Activated B cell treated with CpG ODN at 0.5 μM for 24 hours (primary cell): ENCODE measurements at places on chromosomes 11 and 22.
A peak's percentile ranks its signal among the peaks of the same experiment; 100 is the strongest.

DNA sequence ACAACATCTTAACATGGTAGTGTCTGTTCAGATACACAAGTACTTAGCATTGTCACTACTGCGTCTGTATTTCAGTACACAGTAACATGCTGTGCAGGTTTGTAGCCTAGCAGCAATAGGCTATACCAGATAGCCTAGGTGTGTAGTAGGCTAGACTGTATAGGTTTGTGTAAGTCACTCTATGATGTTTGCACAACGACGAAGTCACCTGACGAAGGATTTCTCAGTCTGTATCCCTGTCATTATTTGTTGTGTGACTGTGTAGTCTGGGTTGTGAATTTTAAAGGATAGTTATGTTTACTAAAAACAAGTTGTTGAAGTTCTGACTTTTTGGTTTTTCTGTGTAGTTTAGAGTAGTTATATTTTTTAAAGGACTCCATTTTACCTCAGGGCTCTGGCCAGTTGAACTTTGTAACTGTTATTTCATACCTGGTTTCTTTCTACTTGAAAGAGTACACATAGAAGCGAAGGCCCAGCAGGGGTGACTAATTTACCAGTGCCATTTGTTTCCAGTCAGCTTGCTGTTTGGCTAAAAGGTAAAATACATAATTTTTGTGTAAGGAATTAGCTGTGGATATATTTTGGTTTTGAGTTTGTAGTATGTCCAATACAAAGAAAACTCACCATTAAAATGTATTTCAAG, 72.3 kb downstream of the PPP6R3 start:
- peaks cover 72% of the 10 kb centered on the region for H3K36me3 ChIP-seq
- no peak for DNase-seq
- peaks cover 25% of the 10 kb centered on the region for H3K4me1 ChIP-seq
- no peaks in the 10 kb centered on the region for H3K27me3 ChIP-seq
- no peak overlapping the region for H3K27ac ChIP-seq

DNA sequence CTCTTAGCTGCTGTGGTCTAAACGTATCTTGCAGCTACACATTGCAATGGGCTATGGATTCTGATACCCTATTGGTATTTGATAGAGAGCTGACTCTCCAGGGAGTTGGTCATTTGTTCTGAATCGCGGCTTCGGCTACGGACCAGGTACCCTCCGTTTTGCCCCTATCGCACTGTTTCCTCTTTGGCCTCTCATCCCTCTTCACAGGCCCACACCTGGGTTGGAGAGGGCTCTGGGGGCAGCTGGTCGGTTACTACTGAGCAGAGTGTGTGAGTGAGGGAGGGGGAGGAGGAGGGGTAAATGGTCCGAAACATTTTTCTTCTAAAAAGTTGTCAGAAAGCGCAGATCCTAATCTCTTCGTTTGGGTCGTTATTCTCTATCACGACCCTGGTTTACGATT, 48.8 kb upstream of the HSD17B12 start:
- H3K4me3 ChIP-seq = no peak overlapping the region
- H3K4me1 ChIP-seq = no peaks in the 10 kb centered on the region
- peaks cover 40% of the 10 kb centered on the region for H3K27me3 ChIP-seq
- no peak for DNase-seq
- H3K27ac ChIP-seq = no peak overlapping the region
- H3K36me3 ChIP-seq = no peaks in the 10 kb centered on the region

- H3K36me3 ChIP-seq = no peaks in the 10 kb centered on the region
- no peak overlapping the region for H3K27ac ChIP-seq
- H3K27me3 ChIP-seq = no peaks in the 10 kb centered on the region
- no peak overlapping the region for H3K4me3 ChIP-seq
Measured at GRCh38 chr11:3132271-3132781, 32.8 kb downstream of the OSBPL5 start.

DNA sequence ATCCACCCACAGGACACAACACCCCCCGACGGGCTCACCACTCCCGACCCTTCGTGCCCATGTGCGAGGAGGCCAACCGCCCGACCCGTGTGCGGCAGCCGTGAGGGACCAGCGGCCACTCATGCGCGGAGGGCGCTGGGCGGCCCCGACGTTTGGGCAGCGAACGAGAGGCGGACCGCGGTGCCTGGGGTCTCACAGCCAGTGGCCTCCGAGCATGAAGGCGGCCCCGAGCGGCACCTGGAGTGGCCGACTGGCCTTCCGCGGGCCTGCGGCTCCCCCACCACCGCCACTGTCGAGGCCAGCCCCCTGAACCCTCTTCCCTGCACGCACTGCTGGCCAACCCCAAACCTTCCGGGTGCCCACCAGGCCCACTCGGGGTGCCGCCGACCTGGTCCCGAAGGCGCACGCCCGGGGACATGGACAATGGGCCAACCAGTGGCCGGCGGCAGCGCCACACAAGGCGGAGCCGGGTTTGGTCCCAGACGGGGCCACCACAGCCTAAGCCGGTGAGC, 4274.9 kb upstream of the OR11H1 start:
- no peak for DNase-seq
- no peak overlapping the region for H3K4me3 ChIP-seq
- no peak overlapping the region for H3K27ac ChIP-seq
- H3K27me3 ChIP-seq = no peaks in the 10 kb centered on the region
- no peaks in the 10 kb centered on the region for H3K36me3 ChIP-seq
- no peaks in the 10 kb centered on the region for H3K4me1 ChIP-seq

- no peak overlapping the region for H3K27ac ChIP-seq
- H3K27me3 ChIP-seq = peaks cover 20% of the 10 kb centered on the region
- peaks cover 31% of the 10 kb centered on the region for H3K4me1 ChIP-seq
- H3K36me3 ChIP-seq = no peaks in the 10 kb centered on the region
- H3K4me3 ChIP-seq = peak overlapping the region; percentile 74
- DNase-seq = peak; percentile 43
Measured at GRCh38 chr11:279966-280705, 1.9 kb downstream of the NLRP6 start.

GRCh38 chr11:100837311-100837710, 150.2 kb downstream of the ARHGAP42 start:
- H3K4me3 ChIP-seq = no peak overlapping the region
- H3K27ac ChIP-seq = no peak overlapping the region
- no peaks in the 10 kb centered on the region for H3K4me1 ChIP-seq
- no peak for DNase-seq

DNA sequence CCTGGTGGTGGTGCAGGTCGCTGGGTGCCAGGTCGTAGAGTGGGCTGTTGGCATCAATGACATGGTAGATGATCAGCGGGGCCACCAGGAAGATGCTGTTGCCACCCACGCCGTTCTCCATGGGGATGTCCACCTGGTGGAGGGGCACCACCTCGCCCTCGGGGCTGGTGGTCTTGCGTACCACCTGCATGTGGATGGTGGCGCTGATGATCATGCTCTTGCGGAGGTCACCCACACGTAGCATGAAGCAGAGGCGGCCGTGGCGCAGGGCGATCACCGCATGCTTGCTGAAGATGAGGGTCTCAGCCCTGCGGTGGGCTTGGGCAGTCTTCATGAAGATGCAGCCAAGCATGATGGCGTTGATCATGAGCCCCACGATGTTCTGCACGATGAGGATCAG, 1.2 kb downstream of the KCNJ11 start:
- DNase-seq = no peak
- no peak overlapping the region for H3K27ac ChIP-seq
- H3K4me1 ChIP-seq = peaks cover 18% of the 10 kb centered on the region

DNA sequence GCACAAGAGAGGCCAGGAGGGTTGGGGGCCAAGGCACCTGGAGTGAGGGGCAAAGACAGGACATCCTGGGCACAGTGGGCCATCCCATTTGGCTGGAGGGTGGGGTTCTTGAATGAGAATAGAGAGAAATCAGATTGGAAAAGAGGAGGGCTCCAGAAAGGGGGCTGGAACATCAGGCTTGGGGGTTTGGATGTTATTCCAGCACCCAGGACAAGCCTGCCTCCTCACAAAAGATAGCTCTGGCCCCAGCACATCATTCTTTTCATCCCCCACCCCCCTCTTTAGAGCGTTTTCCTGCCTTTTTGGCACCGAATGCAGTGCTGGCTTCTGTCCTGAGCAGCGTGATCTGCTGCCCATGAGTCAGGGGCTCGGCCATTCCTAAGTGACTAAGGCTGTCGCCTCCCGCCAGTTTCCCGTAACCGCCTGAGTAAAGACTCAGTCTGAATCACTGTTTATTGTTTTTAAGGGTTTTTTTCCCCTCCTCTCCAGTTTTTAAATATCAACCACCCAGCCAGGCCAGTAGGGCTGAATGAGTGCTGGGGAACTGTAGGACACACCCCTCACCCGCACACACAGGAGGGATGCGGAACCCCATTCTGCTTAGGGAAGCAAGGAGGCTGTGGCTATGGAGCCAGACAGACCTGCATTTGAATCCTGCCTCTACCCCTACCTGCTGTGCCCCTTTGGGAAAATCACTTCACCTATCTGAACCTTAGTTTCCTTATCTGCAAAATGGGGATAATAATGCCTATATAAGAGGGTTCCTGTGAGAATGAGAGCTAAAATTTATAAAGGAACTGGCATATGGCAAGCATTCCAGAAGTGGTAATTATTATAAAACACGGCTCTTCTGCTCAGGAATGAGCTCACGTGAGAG, 32.4 kb upstream of the NAV2 start:
- no peak overlapping the region for H3K4me3 ChIP-seq
- no peaks in the 10 kb centered on the region for H3K4me1 ChIP-seq
- H3K27ac ChIP-seq = no peak overlapping the region
- H3K27me3 ChIP-seq = peaks cover 9% of the 10 kb centered on the region
- no peaks in the 10 kb centered on the region for H3K36me3 ChIP-seq

GRCh38 chr11:110392056-110392455, 37.7 kb upstream of the FDX1 start:
- H3K4me3 ChIP-seq = no peak overlapping the region
- H3K27ac ChIP-seq = no peak overlapping the region
- no peaks in the 10 kb centered on the region for H3K4me1 ChIP-seq
- H3K36me3 ChIP-seq = no peaks in the 10 kb centered on the region

- DNase-seq = no peak
- H3K27ac ChIP-seq = no peak overlapping the region
- no peaks in the 10 kb centered on the region for H3K36me3 ChIP-seq
- no peak overlapping the region for H3K4me3 ChIP-seq
- no peaks in the 10 kb centered on the region for H3K4me1 ChIP-seq
- peaks cover 6% of the 10 kb centered on the region for H3K27me3 ChIP-seq
Measured at GRCh38 chr11:94933223-94934130, 39.9 kb downstream of the CWC15 start.

DNA sequence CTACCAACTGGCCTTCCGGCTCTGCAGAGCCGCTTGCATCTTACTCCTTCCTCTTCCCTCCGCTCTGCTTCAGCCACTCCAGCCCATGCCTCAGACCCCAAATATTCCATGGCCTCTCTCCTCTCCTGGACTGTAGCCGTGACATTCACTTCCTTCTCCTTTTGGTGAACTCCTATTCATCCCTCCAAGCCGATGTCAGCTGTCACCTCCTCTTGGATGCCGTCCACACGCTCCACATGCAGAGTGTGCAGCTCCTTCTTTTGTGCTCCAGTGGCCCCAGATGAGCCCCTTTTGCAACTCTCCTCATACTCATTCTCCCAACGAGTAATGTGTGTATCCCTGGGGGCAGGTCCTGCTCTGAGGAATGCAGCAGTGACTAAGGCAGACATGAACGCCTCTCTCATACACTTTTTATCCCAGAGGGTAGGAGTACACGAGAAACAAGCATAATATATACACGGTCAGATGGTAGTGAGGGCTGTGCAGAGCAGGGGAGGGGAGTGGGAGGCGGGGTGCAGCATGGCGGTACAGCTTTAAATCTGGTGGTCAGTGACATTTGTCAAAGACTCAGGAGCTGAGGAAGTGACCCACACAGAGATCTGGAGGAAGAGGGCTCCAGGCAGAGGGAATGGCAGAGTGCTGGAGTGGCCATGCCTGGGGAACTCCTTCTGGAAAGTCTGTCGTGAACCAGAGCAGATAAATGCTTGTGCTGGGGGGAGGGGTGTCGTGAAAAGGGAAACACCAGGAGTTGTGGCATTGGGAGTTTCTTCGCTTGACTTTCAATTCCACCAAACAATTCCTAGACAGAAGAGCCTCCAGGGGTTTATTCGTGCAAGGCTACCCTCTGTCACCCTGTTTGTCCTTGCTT, 83.8 kb upstream of the ATXN10 start:
- no peak overlapping the region for H3K4me3 ChIP-seq
- no peak overlapping the region for H3K27ac ChIP-seq
- peaks cover 14% of the 10 kb centered on the region for H3K27me3 ChIP-seq

DNA sequence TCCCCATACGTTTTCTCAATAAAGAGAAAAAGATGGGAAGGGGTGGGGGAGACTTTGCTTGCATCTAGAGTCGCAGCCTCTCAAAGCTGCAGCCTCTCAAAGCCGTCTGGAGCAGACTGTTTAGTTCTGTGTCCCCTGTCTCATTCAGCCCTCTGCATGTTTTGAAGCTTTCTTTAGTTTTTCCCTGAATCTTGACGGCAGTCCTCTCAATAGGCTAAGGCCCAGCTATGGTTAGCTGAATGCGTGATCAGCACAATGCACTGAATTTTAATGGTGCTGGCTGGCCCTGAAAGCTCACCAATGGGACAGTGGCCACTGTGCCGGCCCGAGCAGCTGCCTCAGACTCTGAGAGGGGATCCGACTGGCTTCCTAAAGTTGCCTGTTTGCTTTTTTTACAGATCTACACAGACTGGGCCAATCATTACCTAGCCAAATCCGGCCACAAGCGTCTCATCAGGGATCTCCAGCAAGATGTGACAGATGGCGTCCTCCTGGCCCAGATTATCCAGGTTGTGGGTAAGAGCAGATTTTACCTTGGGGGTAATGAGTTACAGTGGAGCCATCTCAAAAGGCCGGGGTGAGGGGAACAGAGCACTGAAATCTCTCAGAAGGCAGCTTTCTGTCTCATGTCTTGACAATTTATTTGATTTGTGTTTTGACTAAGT, 119.6 kb downstream of the NAV2 start:
- H3K27me3 ChIP-seq = no peaks in the 10 kb centered on the region
- DNase-seq = no peak
- H3K4me1 ChIP-seq = no peaks in the 10 kb centered on the region
- no peak overlapping the region for H3K4me3 ChIP-seq
- H3K36me3 ChIP-seq = no peaks in the 10 kb centered on the region

- no peak for DNase-seq
- no peak overlapping the region for H3K4me3 ChIP-seq
- no peaks in the 10 kb centered on the region for H3K27me3 ChIP-seq
- no peaks in the 10 kb centered on the region for H3K36me3 ChIP-seq
- H3K27ac ChIP-seq = no peak overlapping the region
Measured at GRCh38 chr11:19794161-19794560, 81.5 kb downstream of the NAV2 start.

DNA sequence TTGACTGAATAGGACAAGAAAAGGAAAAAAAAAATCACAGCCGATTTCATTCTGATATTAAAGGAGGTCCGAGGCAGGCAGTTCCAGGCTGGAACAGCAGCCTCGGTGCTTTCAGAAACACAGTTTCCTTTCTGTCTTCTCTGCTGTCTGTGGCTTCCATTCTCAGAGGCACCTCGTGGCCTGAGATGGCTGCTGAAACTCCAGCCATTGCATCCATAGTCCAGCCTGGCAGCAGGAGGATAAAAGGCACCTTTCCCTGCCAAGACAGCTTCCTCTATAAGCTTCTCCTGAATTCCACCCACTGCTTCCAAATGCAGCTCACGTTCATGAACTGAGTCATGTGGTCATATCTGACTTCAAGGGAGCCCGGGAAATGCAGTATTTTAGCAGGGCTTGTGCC, 390.5 kb downstream of the TBC1D22A start:
- H3K4me3 ChIP-seq = no peak overlapping the region
- DNase-seq = no peak
- no peak overlapping the region for H3K27ac ChIP-seq
- H3K36me3 ChIP-seq = peaks cover 52% of the 10 kb centered on the region
- no peaks in the 10 kb centered on the region for H3K27me3 ChIP-seq
